ENCODE measurements at places on chromosomes 11 and 22.

GRCh38 chr22:31635638-31636306 is 26.2 kb downstream of the PISD start:
- DNase-seq, result no peak

DNA sequence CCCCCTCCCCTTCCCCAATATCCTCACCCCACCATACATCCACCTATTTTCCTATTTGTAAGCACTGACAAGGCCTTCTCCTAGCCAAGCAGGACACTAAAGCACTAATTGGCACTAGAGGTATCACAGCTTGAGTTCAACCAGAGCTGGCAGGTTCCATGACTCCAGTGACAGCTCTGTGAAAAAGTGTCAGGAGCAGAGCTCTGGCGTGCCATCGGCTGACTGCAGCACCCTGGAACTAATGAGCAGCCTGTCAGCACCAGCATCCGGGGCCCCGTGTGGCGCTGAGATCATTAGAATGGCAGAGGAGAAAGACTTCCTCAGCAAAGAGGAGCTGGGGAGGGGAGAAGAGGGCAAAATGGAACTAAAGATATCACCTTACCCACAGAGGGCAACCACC is 847.4 kb downstream of the NTM start:
- no peak for DNase-seq

DNA sequence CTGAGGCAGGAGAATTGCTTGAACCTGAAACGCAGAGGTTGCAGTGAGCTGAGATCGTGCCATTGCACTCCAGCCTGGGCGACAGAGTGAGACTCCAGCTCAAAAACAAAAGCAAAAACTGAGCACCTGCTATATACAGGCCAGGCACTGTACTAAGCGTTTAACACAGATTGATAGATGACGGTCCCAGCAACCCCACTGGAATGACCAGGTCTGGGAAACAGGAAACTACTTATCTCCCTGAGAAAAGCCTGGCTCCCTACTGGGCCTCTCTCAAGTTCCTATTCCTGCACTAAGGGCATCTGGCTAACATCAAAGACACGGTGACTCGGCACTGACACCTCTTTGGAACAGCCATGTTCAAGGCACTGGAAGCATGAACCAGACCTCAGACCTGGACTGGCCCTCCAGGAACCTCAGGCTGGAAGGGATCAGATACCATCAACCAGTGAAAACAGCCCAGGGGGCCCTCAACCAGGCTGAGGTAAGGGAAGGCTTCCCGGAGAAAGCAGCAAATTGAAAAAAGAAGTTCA is 16.6 kb downstream of the ARAP1 start:
- peak; percentile 53 for DNase-seq

GRCh38 chr11:96001037-96001436 is 77.1 kb upstream of the MTMR2 start:
- DNase-seq, result no peak

DNA sequence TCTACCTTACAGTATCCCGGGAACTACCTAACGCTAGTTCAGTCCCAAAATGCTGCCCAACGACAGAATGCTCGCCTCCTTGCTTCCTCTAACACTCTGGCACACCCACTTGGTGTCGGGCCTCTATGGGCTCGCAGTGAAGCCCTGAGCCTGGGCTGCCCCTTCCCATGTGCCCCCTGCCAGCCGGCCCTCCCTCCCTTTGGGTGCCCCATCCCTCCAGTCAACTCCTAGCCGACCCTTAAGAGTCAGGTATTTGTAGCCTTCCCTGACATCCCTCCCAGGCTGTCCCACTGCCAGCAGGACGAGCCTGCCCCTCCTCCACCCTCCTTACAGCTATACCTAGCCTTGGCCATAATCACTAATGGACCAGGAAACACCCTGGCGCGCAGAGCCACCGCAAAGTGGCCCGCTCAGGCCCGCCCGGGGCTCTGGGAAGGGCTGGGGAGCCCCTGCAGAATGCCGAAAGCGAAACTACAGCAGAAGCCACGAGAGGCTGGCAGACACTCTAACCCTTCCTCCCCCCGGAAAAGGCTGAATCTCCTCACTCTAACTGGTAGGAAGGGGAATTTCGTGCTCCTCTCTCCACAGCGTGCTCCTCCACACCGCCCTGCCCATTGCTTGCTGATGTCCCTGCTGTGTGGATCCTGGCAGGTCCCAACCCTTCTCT is 8.2 kb downstream of the CBX7 start:
- DNase-seq, result no peak

DNA sequence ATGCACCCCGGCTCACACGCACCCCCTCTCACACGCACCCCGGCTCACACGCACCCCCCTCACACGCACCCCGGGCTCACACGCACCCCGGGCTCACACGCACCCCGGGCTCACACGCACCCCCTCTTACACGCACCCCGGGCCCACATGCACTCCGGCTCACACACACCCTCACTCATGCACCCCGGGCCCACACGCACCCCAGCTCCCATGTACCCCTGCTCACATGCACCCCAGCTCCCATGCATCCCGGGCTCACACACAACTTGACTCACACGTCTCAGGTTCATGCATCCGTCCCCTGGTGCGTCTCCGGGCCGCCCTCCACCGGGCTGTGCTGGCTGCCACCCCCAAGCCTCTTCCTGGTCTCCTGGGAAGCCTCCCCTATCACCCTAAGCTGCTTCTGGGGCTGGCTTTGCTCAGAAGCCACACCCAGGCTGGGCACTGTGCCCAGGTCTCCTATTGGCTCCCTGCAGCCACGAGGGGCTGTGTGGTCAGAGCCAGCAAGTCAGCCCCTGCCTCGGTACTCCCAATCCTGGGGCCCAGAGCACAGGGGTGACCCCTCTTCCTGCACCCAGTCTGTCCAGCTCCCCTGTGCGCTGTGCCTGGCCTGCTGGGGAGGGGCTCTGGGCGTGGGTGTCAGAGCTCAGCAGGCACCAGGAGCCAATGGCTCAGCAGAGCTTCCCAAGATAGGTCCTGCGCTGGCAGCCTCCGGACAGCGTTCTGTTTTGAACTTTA is 16.9 kb downstream of the TSPAN4 start:
- peak; percentile 77 for DNase-seq

- DNase-seq, result peak; percentile 28
Measured at GRCh38 chr11:8683115-8683807, 669 bp downstream of the RPL27A start.

DNA sequence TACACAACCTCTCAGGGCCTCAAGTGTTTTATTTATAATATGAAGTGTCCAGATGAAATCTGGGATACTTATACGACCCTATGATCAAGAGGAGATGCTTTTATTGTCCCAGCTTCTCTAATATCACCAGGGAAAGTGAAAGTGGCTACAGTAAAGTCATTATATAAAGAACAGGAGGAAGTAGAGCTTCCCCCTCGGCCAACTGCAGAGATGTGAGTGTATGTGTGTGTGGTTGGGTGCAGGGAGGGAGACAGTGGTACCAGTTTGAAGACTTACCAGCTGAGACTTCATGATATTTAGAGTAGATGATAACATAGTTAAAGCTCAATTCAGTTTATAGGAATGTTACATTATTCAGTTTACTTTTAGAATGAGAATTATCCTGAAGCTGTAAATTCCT is 373.6 kb upstream of the DDI1 start:
- DNase-seq, result no peak

DNA sequence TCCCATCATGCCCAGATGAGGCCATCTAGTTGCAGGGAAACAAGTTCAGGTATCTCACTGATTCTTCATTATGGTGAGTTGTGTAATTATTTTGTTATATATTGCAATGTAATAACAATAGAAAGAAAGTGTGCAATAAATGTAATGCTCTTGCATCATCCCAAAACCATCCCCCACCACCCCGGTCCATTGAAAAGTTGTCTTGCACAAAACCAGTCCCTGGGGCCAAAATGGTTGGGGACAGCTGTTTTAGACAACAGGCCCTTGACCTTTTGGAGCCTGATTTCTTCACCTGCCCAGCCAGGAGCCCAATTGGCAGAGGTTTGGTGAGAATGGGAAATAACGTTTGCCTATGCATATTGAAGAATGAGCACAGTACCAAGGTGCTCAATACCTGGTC is 15.9 kb downstream of the MPEG1 start:
- no peak for DNase-seq

DNA sequence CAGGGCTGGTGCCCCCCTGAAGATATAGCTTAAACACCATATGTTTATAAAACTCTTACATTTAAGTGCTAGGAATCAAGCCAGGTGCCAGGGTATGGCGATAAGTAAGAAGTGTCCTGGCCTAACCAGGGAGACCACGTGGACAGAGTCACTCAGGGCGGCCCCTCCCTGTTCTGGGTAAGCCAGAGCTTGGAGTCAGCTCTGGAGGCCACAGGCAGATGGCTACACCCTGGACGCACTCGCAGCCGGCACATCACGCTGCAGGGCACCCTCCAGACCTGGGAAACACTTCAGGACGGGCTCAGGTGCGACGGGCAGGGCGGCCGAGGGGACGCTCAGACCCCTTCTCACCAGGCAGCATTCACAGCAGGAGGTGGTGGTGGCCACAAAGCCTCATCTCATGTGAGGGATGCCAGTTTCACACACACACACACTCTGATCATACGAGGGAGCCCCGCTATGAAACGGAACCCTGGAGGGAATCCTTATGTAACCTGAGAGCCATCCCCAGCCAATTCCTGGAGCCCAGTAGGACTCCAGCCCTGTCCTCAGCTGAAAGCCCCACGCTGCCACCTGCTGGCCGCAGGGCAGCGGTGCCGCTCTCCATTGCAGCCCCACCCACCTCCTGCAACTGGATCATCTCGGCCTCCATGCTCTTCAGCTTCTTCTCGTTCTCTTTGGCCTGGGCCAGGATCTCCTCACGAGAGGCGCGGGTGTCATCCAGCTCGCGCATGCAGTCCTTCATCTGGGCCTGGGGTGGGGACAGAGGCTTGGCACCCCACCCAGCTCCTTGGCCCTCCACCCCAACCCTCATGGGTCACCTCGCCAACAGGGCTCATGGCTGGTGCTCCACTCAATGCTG is 33.4 kb downstream of the APOL1 start:
- peak; percentile 60 for DNase-seq

DNA sequence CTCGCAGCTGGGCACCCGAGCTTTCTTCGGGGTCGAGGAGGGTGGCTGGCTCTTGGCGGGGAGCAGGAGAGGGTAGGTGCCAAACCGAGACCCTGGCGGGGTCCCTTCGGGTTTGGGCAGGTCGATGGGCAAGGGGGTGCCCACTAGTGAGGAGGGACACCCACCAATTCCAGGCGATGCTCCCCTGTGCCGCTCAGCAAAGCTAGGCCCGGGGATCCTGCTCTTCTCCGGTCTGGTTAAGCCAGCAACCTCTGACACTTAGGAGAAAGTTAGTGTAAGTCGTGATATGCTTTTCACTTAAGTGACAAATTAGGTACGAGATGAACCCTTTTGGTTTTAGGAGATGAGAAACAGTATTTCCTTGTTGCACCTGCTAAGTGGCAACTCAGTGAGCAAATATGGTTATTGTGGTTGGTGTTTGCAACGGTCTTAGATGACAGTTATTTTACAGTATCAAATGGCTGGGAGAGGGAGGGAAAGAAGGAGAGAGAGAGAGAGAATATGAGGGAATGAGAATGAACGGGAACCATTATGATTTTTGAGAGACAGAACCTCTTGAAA is 565 bp downstream of the NUCB2 start:
- no peak for DNase-seq

DNA sequence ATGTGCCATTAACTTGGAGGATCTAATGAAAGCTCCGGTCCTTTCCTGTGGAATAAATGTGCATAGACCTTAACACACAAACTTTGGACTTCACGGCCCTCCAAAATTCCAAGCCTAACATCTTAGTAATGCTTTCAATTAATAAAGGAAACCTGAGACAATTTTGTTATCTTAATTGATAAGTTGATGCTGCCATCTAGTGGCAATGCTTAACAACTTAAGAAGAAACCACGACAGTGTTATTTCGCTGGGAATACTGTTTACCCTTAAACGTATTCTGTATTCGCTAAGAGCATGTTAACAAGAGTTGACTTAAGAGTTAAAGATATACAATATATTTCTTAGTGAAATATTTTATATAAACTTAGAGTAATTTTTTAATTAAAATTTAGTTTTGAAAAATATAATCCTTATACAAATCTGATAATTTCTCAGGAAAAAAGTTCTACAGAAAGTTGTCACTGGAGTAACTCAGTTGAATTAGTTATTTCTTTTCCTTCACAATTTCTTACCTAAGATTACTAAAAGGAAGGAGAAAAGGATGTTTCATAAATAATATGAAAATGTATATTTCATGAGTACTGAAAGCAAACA is 35.0 kb upstream of the OR9G4 start:
- DNase-seq, result peak; percentile 12

DNA sequence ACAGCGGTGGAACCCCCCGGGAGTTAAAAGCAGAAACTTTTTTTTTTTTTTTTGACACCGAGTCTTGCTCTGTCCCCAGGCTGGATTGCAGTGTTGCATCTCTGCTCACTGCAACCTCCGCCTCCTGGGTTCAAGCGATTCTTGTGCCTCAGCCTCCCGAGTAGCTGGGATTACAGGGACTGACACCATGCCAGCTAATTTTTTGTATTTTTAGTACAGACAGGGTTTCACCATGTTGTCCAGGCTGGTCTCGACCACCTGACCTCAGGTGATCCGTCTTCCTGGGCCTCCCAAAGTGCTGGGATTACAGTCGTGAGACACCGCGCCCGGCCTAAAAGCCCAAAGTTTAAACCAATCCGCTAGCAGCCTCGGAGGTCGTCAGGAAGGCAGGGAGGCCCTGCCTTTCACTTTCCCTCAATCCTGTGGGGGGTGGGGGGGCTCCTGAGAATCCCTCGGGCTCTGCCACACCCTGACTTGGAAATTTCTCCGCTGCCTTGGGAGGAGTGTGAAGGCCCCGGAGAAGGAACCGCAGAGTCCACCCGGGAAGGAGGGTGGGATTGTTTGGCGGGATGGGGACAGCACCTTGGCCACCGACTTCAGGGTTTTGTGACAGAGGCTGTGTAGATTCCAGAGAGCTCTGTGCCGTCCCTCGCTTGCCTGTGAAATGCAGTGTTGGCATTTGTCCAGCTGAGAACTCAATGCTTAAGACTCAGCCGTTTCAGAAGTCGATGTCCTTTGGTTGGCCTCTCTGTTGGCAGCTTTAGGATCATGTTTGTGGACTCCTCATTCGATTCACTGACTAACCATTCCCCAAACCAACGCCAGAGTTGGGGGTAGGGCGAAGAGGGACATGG is 1.0 kb downstream of the ARHGAP8 start:
- peak; percentile 77 for DNase-seq

DNA sequence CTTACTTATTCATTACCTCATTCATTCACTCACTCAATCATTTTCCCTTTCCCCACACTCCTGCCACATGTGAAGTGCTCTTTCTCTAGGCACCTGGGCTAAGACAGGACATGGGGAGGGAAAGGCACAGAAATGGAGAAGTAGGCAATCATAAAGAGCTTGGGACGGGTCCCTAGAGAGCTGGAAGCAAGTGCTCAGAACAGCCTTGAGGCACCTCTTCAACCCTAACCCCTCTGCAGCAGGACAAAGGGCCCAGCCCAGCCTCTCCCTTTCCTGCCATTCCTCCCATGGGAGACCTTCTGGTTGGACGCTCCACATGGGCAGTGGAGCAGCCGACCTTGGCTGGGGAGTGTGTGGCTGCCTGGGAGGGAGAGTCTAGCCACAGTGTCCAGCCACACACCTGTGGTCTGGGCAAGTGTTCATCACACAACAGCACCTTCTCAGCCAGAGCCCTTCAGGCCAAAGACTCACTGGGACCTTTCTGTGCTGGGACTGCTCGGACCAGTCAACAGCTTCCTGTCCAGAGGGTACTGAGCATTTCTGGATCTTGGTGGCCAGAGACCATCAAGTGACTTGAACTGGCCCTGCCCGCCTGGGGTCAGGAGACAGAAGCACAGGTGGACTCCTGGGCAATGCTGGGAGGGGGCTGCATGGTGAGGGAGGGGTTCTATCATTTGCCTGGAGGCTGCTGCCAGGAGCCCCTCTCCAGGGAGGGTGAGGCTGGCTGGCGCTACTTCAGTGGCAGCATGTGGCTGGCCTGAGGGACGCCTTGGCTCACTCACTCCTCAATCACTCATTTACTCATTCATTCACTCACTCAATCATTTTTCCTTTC is 1.0 kb upstream of the MUC5AC start:
- no peak for DNase-seq
